Stimulated activated CD4-positive, alpha-beta T cell treated with anti-CD3 and anti-CD28 coated beads, TNF-alpha, amount 100 ng/mL, for 1 hour (primary cell): ENCODE measurements at places on chromosomes 7 and 10.

DNA sequence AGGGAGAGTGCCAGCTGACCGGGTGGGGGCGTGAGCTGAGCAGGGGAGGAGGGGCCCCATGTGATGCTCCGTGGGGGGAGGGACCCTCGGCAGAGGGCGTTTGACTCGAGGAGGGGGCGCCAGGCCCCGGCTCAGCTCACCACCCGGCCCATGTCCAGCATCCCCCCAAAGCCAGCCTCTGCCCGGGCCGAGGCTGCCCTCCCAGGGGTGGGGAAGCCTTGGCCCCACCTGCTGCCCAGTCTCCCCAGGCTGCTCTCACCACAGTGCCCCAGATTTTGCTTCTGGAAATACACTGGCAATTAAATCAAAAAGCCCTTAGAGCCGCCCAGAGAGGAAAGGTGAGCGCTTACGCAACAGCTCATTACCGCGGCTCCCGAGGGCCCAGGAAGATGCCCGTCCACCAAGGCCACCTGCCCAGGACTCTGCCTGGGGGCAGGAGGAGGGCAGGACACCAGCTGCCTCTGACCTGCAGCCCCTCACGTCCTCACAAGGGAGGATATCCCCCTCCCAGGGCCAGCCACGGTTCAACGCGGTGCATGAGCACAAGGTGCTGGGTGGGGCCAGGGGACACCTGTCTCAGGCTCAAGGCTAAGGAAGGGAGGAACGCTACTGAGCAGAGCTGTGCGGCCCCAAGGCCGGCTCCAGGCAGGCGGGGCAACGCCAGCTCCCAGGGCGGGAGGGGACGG, 70.0 kb upstream of the INPP5A start:
- no peak for DNase-seq

GRCh38 chr10:6507311-6507710, 72.8 kb downstream of the PRKCQ start:
- no peak for DNase-seq

GRCh38 chr7:36530456-36530855, 140.8 kb downstream of the ANLN start:
- no peak for DNase-seq

- DNase-seq: no peak
Observed at GRCh38 chr10:28859791-28860190, 182.5 kb downstream of the BAMBI start.

DNA sequence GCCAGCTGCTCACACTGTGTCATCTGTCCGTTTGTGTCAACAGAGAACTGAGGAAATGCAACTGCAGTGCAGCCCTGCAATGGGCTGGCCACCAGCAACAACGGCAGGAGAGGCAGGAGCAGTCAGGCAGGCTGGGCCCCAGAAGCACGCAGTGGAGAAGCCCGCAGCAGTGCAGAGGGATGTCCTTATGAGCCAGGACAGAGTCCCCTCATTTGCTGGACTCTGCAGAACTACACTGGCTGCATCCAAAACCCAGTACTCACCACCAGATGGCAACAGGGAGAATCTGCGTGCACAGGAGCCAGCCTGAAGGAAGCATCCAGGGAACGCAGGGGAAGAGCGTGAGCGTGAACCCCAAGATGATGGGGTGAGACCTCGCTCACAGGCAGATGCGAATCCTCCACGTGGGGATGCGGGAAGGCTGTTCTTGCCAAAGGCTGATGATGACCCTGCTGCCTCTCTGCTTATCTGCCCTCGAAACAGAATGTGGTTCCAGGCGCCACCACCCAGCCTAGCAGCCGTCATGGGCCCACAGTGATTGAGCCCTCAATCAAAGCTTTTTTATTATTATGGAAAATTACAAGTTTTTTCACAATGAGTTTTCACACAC, 232.1 kb downstream of the PTPRN2 start:
- DNase-seq: no peak

DNA sequence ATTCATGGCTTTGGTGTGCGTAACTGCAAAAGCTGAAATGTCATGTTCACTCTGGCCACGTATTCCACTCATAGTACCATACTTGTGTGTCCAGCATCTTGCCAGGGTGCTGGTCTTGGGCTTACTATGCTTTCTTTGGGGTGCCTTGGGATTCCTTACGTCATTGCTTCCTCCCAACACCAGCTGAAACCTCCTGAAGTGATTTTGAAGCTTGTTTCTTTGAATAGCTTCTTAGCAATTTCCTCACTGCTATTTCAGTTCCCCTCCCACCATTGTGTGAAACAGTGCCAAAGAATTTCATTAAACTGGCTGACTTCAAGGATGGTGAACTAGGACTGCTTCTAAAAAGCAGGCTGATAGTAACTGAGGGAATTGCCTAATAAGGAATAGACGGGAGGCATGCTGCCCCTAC, 36.9 kb downstream of the ENTPD1 start:
- DNase-seq: no peak

GRCh38 chr7:110224643-110225042, 866.3 kb upstream of the LRRN3 start:
- no peak for DNase-seq
